Stimulated activated CD4-positive, alpha-beta T cell treated with anti-CD3 and anti-CD28 coated beads, TNF-alpha, amount 100 ng/mL, for 1 hour (primary cell): ENCODE measurements at places on chromosomes 2 and 18.

DNA sequence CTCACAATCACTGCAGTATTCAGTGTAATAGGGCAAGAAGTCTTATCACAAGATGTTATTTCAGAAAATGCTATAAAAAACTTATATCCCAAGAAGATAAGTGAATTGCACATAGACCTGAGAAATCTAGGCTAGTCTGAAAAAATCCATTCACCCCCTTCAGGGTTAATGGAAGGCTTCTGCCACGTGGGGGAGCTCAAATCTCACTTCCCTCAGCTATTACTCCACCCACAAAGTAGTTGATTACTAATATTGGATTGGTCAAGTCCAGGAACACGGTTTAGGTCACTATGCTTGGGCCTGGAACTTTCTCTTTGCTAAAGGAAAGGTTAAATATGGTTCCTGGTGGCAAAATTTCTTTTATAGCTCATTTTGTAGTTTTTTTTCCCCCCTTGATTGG lies 51.2 kb upstream of the ADAM23 start:
- DNase-seq = no peak

- DNase-seq = no peak
Observed at GRCh38 chr2:173990970-173991819, 26.0 kb upstream of the SP3 start.

DNA sequence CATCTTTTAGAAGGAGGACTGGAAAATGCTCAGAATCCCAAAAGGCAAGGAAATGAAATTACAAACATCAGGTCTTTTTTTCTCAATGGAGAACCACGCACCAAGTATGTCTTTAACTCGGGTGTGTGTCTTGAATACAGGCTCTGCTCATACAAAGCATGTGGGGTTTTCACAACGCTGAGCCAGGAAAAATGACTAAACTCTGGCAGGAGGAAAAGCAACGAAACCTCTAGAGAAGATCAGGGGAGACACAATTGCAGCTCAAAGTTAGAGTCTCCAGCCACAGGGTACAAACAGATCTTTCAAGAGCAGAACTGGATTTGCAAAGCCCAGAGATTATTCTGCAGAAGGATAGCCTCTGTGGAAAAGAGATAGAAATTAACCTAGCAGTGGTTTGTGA lies 42.8 kb upstream of the TPO start:
- no peak for DNase-seq

GRCh38 chr2:128053331-128053730 lies 25.5 kb upstream of the SAP130 start:
- no peak for DNase-seq

- no peak for DNase-seq
Observed at GRCh38 chr2:217666338-217666737, 336.5 kb downstream of the TNS1 start.

GRCh38 chr2:174683392-174683759 lies 80.9 kb downstream of the CHRNA1 start:
- DNase-seq = no peak

- DNase-seq = no peak
Observed at GRCh38 chr2:187900021-187900420, 345.8 kb upstream of the TFPI start.

DNA sequence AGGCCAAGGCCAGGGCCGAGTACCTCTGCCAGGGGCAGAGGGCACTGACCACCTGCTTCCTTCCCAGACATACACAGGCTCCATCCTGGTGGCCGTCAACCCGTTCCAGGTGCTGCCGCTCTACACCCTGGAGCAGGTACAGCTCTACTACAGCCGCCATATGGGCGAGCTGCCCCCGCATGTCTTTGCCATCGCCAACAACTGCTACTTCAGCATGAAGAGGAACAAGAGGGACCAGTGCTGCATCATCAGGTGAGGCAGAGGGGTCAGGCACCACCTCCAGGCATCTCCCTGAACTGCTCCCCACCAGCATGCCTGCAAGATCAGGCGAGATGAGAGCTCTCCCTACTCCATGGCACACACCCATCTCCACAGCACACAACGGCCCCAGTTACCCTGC lies 31.1 kb downstream of the MYO7B start:
- no peak for DNase-seq

DNA sequence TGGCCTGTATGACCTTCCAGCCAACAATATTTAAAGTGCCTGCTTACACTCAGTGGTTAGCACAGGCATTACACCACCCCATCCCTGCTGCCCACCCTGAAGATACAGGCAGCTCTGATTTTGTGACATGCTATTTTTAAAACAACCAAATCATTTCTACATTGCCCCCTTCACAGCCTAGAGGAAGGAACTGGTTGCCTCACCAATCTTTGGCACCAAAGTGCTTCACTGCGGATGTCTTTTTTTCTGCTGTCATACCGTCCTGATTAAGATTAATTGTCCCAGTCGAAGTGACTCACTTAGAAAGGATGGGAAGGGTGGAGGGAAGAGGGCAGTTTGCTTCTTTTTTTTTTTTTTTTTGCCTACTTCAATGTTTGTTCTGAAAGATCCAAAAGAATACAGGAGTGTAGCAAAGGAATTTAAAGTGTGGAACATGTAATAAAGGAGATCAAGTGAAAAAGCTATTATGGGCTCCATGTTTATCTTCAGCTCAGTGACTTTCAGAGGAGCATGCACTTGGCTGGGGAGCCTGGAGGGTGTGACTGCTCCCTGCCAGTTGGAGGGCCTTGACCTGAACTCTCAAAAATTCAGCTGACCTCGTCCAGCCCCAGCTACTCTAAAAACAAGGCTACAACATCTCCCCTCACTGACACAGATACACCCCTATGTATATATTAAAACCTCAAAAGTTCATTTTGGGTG lies 501.1 kb upstream of the TNP1 start:
- no peak for DNase-seq

DNA sequence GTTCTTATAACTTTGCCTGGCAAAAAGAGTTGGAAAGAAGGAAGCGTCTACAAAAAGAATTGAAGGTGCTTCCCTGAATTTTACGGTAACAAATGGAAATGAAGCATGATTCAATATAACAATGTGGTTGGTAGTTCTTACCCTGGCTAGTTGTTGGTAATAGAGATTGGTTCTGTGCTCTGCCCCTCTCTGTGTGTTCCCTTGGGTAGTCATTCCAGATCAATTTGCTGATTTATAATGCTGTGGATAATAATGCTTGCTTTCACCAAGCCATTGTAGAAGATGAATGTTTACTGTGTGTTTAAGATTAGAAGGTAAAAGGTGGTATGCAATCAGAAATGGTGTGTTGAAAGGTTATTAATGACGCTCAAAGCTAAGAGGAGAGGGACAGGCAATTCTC lies 577.8 kb upstream of the NXPH2 start:
- no peak for DNase-seq

DNA sequence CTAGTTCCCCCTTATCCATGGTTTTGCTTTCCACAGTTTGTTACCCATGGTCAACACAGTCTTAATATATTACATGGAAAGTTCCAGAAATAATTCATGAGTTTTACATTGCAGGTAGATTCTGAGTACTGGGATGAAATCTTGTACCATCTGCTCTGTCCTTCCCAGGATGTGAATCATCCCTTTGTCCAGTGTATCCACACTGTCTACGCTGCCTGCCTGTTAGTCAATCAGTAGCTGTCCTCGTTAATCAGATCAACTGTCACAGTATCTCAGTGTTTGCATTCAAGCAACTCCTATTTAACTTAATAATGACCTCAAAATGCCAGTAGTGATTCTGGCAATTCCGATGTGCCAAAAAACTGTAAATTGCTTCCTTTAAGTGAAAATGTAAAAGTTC lies 76.3 kb downstream of the DYNC1I2 start:
- no peak for DNase-seq

DNA sequence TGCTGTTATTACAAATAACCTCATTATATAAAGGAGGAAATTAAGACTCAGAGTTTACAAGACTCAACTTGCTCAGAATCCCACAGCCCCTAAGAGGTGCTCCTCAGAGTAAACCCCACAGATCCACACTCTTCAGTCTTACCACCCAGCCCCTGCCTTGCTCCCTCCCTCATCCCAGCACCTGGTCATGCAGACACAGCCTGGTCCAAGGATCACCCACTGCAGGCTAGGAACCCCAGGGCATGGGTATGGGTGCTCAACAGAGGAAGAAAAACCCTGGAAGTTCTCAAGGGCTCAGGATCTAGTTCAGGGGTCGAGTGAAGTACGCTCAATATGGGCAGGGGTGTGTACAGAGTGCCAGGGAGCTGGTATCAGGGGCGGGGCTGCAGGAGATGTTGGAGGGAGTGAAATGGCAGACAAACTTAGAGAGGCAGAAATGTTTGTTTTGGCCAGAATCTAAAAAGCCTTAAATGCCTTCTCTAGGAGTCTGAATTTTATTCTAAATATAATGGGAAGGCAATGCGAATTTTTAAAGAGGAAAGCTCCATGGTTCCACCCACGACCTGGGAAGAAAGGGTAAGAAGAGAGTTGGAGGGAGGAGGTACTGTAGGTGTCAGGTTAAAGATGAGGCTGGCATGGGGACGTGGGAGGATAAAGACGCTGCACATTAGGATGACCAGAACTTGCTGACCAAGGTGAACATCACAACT lies 79.1 kb upstream of the MGAT4A start:
- no peak for DNase-seq

DNA sequence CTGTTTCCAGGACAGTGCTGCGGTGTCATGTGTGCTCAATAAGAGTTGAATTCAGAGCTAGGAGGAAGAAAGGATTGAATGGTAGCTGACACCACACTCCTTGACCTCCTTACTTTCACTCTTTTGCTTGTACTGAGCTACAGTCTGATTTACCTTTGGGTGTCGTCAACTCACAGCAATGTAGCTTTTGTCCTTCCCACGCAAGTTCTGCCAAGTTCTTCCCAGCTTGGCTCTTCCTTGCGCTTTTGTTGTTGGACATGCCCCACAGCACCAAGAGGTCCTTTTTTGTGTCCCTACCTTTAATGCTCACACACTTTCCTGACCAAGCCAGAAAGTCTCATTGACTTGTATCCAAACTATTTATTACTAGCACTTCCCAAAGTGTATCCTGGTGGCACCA lies 38.3 kb upstream of the ITGB6 start:
- DNase-seq = no peak

- no peak for DNase-seq
Observed at GRCh38 chr2:239283961-239284795, 116.6 kb downstream of the HDAC4 start.

DNA sequence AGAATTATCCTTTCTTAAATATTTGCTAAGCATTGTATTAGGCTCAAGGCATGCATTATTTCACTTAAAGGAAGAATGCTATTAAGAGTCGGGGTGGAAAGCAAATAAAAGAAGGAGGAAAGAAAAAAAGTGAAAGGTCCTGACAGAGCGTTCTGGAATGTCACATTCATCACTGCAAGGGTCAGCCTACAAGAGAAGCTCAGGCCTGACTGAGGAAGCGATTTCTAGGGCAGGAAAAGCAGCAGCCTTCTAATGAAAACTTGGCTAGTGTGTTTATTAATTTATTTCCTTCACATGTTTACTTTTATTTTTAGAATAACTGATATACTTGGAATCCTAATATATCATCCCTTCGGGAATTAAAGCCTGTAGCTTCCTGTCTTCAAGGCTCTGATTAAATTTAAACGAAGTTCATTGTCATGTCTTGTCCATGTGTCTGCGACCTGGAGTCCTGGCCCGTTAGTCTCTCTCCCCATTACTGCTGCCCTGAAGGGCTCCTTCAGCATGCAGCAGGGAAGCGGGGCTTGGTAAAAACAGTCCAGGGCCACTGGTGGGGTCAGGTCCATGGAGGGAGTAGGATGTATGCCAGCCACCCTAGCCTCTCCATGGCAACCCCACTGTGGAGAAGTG lies 119.2 kb upstream of the CCDC68 start:
- DNase-seq = no peak

DNA sequence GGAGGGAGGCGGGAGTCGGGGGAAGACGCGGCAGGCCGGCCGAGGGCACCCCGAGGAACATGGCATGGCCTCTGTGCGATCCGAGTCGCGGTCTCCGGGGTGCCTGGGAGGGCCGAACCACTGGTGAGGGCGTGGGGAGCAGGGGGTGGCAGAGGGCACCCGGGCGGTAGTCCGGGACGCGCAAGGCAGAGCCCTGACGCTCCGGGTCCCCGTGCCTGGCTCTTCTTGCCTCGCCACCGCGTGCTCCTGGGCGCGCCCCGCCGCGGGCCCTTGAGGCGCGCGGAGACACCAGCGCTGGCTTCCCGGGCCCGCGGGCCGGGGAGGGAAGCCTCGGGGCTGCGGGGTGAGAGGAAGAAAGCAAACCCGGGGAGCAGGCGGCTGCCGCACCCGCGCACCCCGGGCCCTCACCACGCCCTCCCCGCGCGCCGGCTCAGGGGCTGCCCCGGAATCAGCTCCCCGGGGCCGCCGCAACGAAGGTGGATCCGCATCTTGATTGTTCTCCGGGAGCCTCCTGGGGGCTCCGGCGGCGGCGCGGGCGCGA lies 4.3 kb downstream of the SOX11 start:
- DNase-seq = no peak

- no peak for DNase-seq
Observed at GRCh38 chr2:58634653-58635370, 393.7 kb upstream of the FANCL start.

GRCh38 chr18:13019301-13019700 lies 28.1 kb downstream of the CEP192 start:
- no peak for DNase-seq

DNA sequence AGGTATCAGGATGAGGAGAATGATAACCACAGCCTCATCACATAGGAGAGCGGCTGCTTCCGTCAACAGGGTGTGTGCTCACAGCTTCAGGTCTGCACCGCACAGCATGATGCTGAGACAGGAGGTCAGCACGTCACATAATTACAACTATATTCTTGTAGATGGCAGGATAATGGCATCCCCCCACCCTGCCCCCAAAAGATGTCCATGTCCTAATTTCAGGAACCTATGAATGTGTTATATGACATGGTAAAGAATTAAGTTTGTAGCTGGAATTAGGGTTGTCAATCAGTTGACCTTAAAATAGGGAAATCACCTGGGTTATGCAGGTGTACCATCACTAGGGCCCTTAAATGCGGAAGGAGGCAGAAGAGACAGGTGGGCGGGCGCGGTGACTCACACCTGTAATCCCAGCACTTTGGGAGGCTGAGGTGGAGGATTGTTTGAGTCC lies 73.9 kb downstream of the ARL4C start:
- no peak for DNase-seq
